ENCODE measurements at places on chromosomes 1 and 21.

GRCh38 chr1:166283600-166283999, 116.8 kb upstream of the FAM78B start:
- no peak for DNase-seq

GRCh38 chr21:15654171-15654570, 75.6 kb upstream of the USP25 start:
- no peak for DNase-seq

DNA sequence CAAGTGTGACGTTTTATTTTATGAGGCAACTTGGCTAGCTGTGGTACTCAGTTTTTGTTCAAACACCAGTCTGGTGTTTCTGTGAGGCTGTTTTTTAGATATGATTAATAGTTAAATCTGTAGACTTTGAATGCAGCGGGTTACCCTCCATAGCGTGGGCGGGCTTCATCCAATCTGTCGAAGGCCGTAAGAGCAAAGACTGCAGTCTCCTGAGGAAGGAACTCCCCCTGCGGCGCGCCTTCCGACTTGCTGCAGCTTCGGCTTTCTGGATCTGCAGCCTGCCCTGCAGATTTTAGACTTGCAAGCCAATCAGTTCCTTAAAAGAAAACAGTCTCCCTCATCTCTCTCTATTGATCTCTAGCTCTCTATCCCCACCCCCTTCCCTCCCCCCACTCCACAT, 4.2 kb upstream of the ZNF496 start:
- DNase-seq, result no peak

DNA sequence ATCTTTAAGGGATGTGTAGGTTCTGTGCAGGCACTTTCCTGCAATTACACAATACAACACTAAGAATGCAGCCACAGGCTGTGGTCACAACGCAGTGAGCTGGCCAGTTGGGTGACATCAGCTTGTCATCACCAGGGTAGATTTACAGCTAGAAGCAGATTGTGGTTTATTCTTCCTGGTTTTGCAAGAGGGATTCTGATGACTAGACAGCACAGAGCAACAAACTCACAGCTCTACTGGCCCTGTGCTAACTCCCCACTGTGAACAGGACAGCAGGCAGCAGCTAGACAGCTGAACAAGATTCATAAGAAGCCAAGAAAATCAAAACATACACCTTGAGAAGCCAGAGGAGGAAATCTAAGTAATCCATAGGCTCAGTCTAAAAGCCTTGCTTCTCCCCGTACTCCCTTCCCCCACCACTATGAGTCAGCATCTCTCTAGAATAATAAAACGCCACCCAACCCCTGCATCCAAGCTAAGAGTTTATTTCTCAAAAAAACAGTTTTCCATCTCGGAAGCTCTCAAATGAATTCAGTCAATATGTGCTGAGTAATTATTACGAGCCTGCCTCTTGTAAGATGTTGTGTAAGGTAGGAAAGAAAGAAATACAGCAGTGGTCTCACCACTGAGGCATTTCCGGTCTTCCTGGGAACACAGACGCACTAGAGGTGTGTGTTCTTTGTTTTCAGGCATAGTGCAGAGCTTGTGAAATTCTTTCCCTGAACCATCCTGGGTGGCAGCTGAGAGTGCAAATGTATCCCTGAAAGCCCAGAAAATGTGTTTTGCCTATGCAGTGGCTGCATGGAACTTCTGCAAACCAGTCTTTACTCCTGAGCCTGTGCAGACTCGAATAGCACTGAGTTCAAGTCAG, 162.8 kb downstream of the NTPCR start:
- no peak for DNase-seq

- no peak for DNase-seq
Observed at GRCh38 chr1:46552357-46553237, 1.1 kb upstream of the KNCN start.

DNA sequence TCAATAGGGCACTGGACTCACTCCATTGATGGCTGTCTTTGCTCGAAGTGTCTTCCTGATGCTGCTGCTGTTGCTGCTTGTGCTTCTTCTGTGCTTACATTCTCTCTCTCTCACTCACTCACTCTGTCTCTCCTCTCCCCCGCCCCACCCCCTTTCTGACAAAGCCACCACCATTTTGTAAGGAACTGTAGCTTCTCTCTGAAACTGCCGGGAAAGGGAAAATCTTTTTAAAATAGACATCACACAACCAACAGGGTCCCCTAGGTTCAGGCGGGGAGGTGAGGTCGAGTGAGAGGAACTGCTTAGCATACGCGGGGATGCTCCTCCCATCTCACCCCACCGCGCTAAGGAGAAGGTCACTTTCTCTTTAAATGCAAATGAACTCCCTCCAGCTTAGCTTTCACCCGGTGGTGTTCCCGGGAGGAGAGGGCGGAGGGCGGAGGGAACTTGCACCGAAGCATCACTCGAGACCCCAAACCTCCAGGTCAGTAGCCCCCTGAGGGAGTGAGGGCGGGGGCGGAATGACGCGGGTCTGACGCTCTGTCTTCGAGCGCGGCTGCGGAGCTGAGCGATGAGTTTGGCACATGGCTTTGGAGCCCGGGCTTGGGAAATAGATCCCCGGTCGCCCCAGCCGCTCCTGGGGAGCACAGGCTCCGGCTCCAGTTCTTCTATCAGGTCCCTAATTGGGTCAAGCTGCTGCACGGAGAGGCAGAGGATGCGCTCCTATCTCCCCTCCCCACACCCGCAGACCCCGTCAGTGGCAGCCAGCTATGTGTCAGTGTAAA, at the start of gene CCDC28B:
TSS of gene CCDC28B (plus strand) at position 370 of the 785 bp plus-strand sequence. CDS start 1,341 bp downstream, outside the sequence.
- peak; percentile 44 for DNase-seq

GRCh38 chr1:208115924-208116640, 128.1 kb downstream of the PLXNA2 start:
- no peak for DNase-seq

GRCh38 chr1:117076648-117077047, 16.5 kb downstream of the TTF2 start:
- no peak for DNase-seq

DNA sequence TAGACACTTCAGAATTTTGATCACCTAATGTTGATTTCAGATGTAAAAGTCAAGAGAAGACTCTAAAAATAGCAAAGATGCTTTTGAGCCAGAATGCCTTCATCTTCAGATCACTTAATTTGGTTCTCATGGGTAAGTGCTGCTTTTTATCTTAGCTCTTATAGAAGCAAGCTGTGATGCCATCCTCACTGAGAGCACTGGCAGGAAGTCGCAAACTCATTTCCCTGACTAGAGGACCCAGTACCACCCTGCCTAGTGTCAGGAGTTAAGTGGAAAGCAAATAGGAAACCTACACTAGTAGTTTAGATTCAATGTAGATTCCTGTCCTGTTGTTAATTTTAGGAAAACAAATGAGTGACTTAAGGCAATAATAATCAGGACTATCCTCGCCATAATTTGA, 12.1 kb downstream of the IFNAR2 start:
- DNase-seq, result no peak

GRCh38 chr1:31072304-31072746, 6.8 kb upstream of the PUM1 start:
- DNase-seq, result no peak

DNA sequence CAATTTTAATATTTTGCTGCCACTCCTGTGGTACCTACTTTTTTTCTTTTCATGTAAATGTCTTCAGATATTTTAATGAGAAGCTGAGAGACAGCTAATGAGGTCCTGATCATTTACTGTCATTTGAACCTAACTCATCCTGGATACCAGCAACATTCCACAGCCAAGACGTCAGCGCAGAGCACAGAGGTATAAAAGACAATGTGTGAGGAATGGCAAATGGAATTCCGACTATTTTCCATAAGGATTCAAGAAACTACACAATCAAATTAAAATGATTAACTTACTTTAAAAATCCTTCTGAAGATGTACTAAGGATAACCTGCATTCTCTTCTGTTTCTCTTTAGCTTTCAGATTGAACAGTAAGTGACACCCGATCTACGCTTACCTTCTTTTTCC, 38.8 kb downstream of the HEATR1 start:
- no peak for DNase-seq

GRCh38 chr1:182092336-182092735, 30.8 kb upstream of the ZNF648 start:
- no peak for DNase-seq

DNA sequence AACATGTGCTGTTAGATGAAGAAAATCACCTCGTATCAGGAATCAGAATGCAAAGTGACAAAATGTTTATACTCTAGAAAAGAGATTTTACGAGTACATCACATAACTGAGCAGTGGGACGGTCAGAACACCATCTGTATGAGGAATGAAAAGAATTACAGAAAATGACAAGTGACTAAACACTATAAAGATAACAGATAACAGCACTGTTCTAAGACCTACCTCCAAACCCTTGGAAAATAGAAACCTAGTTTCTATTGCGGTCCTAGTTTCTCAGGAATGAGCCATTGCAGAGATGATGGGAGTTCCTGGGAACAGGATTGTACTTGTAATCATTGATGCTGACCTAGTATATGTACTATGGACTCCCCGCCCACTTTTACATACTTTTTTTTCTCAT, 839.4 kb upstream of the ADAMTS5 start:
- DNase-seq, result no peak

DNA sequence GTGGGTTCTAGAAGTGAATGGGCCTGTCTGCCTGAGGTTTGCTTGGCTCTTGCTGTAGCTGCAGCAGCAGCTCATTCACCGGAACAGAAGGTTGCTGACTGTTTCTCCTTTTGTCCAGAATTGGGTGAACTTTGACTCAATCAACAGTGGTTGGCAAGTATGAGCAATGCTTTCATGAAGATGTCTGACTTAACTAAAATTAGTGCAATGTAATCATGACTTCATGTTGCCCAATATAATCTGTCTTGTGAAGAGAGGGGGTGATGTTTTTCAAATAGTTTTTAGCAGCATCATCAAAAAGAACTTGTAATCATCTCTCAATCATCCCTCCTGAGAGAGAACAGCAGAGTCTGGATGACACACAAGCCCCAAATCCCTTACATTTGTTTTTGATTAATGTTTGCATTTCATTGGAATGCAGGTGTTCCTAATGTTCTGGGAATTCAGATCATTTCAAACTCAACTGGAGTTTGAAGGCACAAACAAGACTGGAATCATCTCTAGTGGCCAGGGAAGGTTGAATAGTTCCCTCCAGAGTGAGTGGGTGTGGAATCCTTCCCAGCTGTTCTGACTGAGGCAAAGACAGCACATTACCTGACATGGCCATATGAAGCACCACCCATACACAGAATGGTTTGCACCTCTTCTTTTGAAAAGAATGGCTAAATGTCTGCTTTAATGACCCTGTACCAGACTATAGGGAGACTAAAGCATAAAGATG, 82.9 kb downstream of the HLX start:
- no peak for DNase-seq
